Sigmoid colon (tissue), 7 donors: ENCODE measurements at places on chromosomes 12 and 14. TPM values are rescaled to one million over a fixed set of nuclear protein-coding genes. Genes with fewer than 3 reads are reported as not detected.

GRCh38 chr14:32121536-32121935 lies 44.4 kb downstream of the ARHGAP5 start:
- H3K4me3 ChIP-seq: no peak overlapping the region
- no peaks in the 10 kb centered on the region for H3K27me3 ChIP-seq
- H3K36me3 ChIP-seq: no peaks in the 10 kb centered on the region
- no peak for DNase-seq

DNA sequence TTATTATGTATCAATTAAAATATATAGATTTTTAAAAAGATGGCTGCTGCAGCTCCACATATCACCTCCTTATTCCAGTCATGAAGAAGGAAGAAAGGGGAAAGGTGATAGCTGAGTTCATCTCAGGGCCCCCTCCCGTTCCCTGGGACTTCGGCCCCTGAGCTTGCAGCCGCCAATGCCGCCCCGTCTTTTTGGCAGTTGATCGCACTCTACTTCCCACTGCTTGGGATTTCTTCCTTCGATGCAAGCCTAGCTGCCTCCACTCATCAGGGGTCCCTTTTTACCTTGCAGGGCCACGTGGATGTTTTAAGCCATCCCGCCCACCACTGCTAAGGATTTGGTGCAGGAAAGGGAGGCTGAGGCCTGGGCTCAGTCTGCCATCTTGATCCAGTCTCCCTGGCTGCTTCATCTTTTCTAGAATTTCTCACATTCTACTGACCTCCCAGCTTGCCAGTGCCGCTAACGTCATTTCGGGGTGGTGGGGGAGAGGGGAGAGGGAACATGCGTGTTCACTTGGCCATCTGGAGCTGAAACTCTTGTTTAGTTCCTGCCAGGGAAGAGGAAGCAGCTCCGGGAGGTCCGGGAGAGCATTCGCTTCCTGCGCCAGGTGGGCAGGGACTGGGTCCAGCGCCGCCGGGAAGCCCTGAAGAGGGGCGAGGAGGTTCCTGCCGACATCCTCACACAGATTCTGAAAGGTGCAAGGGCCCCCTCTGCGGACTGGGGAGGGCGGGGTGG lies 31.3 kb downstream of the CYP46A1 start:
- no peaks in the 10 kb centered on the region for H3K4me1 ChIP-seq
- no peak overlapping the region for H3K4me3 ChIP-seq
- DNase-seq: no peak

DNA sequence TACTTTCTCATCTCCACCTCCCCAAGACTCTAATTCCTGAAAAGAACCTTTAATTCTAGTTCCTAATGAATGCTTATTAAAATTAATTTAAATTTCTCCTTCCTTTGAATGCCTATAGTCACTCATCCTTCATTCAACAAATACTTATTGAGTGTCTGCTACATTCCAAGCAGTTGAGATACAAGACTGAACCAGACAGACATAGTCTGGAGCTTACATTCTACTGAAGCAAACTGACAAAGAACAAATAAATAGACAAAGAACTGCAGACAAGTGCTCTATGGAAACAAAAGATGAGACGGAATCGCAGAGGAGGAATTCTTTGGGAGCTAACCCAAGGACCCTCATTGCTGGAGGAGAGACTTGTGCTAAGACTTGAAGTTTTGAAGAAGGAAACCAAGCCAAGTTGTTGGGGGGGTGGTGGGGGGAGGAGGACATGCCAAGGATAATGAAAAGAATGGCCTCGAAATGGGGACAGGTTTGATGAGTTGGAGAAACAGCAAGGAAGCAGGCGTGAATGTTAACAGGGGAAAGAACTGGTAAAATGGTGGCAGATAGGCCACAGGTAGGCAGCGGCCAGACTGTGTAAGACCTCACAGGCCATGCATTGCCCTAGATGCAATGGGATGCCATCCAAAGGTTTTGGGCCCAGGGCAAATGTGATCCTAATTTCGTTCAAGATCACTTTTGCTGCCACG lies 9.7 kb upstream of the TDG start:
- no peaks in the 10 kb centered on the region for H3K27me3 ChIP-seq
- H3K27ac ChIP-seq: peak overlapping the region; percentile 91
- peaks cover 25% of the 10 kb centered on the region for H3K4me1 ChIP-seq
- peak overlapping the region; percentile 94 for H3K4me3 ChIP-seq
- no peak for DNase-seq

- no peaks in the 10 kb centered on the region for H3K27me3 ChIP-seq
- no peak overlapping the region for H3K4me3 ChIP-seq
- H3K36me3 ChIP-seq: no peaks in the 10 kb centered on the region
These were observed 8.2 kb downstream of the TAS2R19 start for GRCh38 chr12:11014234-11014633.

DNA sequence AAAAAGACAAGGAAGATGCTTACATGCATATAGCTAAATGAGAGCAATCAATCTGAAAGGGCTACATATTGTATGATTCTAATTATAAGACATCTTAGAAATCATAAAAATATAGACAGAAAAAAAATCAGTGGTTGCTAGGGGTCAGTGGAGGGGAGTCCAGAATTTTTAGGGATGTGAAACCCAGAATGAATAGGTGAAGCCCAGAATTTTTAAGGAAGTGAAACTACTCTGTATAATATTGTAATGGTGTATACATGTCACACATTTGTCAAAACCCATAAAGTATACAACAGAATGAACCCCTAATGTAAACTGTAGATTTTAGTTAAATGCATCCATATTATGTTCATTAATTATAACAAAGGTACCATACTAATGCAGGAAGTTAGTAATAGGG lies 713.2 kb downstream of the FLRT2 start:
- H3K36me3 ChIP-seq: no peaks in the 10 kb centered on the region
- no peak overlapping the region for H3K27ac ChIP-seq
- DNase-seq: no peak
- no peaks in the 10 kb centered on the region for H3K4me1 ChIP-seq
- no peak overlapping the region for H3K4me3 ChIP-seq

GRCh38 chr14:54172562-54172961 lies 215.9 kb upstream of the BMP4 start:
- no peak overlapping the region for H3K4me3 ChIP-seq
- H3K27ac ChIP-seq: no peak overlapping the region
- no peaks in the 10 kb centered on the region for H3K36me3 ChIP-seq

DNA sequence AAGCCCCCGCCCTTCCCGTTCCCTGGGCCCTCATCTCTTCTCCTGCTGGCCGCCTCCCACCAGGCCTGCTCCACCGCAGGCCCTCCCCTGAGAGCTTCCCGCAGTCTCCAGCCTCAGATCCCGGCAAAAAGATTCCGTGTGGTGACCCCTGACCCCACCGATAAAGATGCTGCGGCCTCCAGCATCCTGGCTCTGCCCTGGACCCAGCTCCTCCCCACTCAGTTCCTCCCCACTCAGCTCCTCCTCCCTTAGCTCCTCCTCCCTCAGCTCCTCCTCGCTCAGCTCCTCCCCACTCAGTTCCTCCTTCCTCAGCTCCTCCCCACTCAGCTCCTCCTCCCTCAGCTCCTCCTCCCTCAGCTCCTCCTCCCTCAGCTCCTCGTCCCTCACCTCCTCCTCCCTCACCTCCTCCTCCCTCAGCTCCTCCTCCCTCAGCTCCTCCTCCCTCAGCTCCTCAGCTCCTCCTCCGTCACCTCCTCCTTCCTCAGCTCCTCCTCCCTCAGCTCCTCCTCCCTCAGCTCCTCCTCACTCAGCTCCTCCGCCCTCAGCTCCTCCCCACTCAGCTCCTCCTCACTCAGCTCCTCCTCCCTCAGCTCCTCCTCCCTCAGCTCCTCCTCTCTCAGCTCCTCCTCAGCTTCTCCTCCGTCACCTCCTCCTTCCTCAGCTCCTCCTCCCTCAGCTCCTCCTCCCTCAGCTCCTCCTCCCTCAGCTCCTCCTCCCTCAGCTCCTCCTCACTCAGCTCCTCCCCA lies 17.0 kb downstream of the NOC4L start:
- H3K4me3 ChIP-seq: no peak overlapping the region
- peaks cover 4% of the 10 kb centered on the region for H3K4me1 ChIP-seq
- DNase-seq: no peak
- H3K27me3 ChIP-seq: peaks cover 10% of the 10 kb centered on the region
- no peak overlapping the region for H3K27ac ChIP-seq

DNA sequence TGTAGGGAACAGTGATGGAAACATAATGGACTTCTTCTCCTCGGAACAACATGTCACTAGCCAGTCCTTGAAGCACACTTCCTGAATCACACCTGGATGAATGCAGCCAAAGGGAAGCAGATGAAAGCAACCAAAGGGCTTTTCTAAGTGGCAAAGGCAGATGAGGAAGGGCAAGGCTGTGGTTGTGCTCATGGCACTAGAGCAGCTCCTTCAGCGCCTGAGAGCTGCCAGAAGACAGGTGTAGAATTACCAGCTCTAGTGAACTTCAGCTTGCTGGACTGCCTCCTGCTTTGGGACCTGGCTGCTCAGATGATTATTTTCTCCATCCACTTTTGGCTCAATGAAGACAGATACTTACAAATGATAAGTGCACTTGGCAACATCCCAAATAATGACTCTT lies 1372.1 kb upstream of the SEL1L start:
- H3K4me1 ChIP-seq: no peaks in the 10 kb centered on the region
- no peaks in the 10 kb centered on the region for H3K27me3 ChIP-seq
- DNase-seq: no peak
- H3K27ac ChIP-seq: no peak overlapping the region
- no peak overlapping the region for H3K4me3 ChIP-seq

DNA sequence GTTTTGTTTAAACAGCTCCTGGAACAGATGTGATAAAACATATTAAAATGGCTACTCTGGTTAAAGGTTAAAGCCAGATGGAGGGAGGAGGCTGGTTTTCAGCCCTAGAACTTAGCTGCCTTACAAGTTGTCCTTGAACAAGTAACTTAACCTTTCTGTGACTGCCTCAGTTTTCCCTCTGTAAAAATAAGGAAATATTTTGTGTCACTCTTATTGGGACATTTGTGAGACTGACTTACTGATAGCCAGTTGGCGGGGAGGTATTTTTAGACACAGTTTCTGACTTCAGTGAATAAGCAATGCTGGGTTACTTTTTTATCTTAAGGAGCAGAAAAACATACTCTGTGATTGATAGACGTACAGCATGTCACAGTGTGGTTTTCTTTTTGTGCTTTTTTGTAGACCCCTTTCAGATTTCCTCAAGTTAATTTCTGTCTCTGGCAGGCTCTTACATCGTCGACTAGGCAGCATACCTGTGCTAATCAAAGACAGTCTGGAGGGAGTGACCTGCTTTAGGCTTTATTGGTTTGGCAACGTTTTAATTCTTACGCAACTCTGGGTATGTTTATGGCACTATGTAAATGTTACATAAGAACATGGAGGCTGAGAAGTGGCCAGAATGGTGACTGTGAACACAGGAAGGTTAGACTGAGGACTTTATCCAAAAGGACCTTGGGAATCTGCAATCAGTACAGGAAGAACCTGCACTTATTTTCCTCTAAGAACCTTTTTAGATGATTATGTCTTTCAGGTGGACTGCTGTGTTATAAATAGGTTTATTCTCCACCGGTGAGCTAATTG lies 3.3 kb downstream of the ACVR1B start:
- H3K27me3 ChIP-seq: no peaks in the 10 kb centered on the region
- peak overlapping the region; percentile 60 for H3K27ac ChIP-seq
- H3K4me1 ChIP-seq: peaks cover 57% of the 10 kb centered on the region
- DNase-seq: no peak
- no peaks in the 10 kb centered on the region for H3K36me3 ChIP-seq

- H3K36me3 ChIP-seq: no peaks in the 10 kb centered on the region
- no peak for DNase-seq
- no peak overlapping the region for H3K4me3 ChIP-seq
- H3K4me1 ChIP-seq: peaks cover 67% of the 10 kb centered on the region
- H3K27me3 ChIP-seq: no peaks in the 10 kb centered on the region
These were observed 16.0 kb upstream of the SLC38A2 start for GRCh38 chr12:46388427-46389021.

GRCh38 chr12:131457331-131458047 lies 253.4 kb upstream of the SFSWAP start:
- no peak overlapping the region for H3K27ac ChIP-seq
- H3K4me1 ChIP-seq: no peaks in the 10 kb centered on the region
- H3K27me3 ChIP-seq: peaks cover 44% of the 10 kb centered on the region

GRCh38 chr12:92020983-92021665 lies 124.5 kb downstream of the BTG1 start:
- DNase-seq: no peak
- no peaks in the 10 kb centered on the region for H3K27me3 ChIP-seq
- no peaks in the 10 kb centered on the region for H3K4me1 ChIP-seq

DNA sequence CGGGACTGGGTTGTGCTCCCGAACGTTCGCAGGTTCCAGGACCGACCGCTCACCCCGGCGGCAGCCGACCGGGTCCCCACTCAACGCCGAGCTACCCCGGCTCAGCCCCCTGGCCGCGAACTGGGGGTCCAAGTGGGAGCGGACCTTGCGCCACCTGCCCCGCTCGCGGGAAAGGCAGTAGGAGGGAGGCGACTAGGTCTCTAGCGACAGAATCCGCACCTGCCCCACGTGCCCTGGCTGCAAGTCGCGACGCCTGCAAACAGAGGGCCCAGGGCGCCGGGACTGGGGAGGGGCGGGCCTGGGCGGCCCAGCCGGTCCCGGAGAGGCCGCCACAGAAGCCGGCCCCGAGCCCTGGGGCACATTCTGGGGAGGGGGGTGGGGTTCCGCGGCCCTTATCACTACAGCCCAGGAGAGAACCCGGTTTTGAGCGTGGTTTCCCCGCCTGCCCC lies 239.2 kb upstream of the CPNE8 start:
- peaks cover 32% of the 10 kb centered on the region for H3K27me3 ChIP-seq
- peaks cover 7% of the 10 kb centered on the region for H3K4me1 ChIP-seq
- H3K4me3 ChIP-seq: peak overlapping the region; percentile 40
- DNase-seq: peak; percentile 61
- H3K27ac ChIP-seq: peak overlapping the region; percentile 65

- H3K36me3 ChIP-seq: no peaks in the 10 kb centered on the region
- no peak overlapping the region for H3K27ac ChIP-seq
- DNase-seq: no peak
- H3K4me3 ChIP-seq: no peak overlapping the region
These were observed 50.6 kb downstream of the SCAF11 start for GRCh38 chr12:45939759-45940158.

GRCh38 chr14:36874396-36875138 lies 212.9 kb downstream of the PAX9 start:
- no peak overlapping the region for H3K4me3 ChIP-seq
- DNase-seq: no peak
- no peaks in the 10 kb centered on the region for H3K36me3 ChIP-seq
- no peaks in the 10 kb centered on the region for H3K4me1 ChIP-seq

DNA sequence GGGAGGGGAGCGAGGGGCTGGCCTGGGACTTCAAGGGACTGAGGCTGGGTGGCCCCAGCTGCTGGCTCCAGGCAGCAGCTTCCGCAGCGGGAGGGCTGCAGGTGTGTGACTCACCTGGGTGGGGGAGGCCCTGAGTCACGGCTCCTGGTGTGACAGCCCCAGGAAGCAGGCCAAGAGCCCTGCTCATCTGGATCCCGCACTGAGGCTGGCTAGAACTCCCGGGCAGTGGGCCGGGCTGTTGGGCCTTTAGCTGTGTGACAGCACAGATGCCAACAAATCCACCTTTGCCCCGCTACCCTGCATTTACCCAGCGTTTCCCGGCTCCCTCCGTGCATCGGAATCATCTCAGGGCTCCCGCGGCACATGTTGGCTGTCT lies 180.0 kb upstream of the PRMT8 start:
- H3K4me1 ChIP-seq: peaks cover 11% of the 10 kb centered on the region
- H3K27ac ChIP-seq: no peak overlapping the region
- H3K27me3 ChIP-seq: peaks cover 4% of the 10 kb centered on the region
- H3K36me3 ChIP-seq: no peaks in the 10 kb centered on the region

Gene MANSC1
- 16.6 TPM for total RNA-seq

Gene GPR84
- not detected for total RNA-seq

Gene PZP
- not detected for total RNA-seq

Gene LETMD1
- 59.5 TPM for total RNA-seq

Gene TBC1D30
- 0.36 TPM for total RNA-seq

Gene TOMM20L
- not detected for total RNA-seq

Gene FAM161B
- 5.3 TPM for total RNA-seq

Gene TSHR
- total RNA-seq: not detected

Gene NFATC4
- total RNA-seq: 29.6 TPM

Gene MAP4K5
- total RNA-seq: 314 TPM

Gene ADAM21
- total RNA-seq: not detected
